ENCODE measurements at places on chromosomes 1 and 21. TPM values are rescaled to one million over a fixed set of nuclear protein-coding genes. Genes with fewer than 3 reads are reported as not detected.
A peak's percentile ranks its signal among the peaks of the same experiment; 100 is the strongest.

DNA sequence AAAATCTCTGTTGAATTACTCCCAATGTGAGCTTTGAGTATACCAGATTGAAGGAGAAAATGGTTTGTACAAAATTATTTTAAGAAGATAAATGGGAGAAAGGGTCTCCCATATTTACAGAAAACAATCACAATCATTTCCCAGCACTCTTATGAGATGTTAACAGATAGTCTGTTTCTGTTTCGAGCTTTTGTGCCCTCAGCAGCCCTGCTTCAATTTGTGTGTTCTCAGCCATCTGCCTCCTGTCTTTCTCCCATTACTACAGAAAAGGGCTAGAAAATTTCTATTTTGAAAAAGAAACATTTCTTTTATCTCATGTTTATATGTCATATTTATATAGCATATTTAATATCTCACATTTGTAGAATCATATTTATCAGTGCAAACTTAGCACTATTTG is 498.4 kb downstream of the TTLL7 start:
- no peak for DNase-seq
- H3K27me3 ChIP-seq, result no peaks in the 10 kb centered on the region
- H3K27ac ChIP-seq, result no peak overlapping the region
- no peaks in the 10 kb centered on the region for H3K4me1 ChIP-seq

DNA sequence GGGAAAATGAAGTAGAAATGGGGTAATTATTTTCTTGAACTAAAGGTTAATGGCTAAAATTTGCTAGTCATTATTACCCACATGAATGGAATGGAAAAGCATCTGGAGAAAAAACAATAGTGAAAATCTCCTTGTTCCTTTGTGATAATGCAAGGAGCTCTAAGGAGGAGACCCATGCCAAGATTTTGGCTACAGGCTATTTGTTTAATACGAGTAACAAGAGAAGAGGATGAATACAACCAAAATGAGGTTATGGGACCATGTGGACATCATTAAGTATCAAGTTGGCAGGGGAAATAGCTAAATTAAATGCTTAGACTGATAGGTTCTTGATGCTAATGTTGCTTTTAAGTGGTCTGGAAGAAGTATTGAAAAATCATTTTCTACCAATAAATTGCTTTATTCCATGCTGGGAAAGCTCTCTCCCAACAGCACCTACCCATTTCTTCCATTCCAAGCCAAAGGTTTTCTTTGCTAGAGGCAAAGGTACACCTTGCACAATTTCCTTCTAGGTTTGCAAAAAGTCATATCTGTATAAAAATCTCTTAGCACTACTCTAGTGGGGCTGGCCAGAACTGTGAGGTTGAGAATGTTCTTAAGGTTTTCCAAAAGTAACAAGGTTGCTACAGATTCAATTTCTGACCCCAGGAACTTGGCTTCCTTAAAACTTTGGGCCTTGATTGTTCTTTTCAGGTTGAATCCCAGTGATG is 100.2 kb downstream of the SMYD2 start:
- DNase-seq, result no peak
- H3K27me3 ChIP-seq, result no peaks in the 10 kb centered on the region
- H3K27ac ChIP-seq, result no peak overlapping the region
- H3K4me1 ChIP-seq, result no peaks in the 10 kb centered on the region

DNA sequence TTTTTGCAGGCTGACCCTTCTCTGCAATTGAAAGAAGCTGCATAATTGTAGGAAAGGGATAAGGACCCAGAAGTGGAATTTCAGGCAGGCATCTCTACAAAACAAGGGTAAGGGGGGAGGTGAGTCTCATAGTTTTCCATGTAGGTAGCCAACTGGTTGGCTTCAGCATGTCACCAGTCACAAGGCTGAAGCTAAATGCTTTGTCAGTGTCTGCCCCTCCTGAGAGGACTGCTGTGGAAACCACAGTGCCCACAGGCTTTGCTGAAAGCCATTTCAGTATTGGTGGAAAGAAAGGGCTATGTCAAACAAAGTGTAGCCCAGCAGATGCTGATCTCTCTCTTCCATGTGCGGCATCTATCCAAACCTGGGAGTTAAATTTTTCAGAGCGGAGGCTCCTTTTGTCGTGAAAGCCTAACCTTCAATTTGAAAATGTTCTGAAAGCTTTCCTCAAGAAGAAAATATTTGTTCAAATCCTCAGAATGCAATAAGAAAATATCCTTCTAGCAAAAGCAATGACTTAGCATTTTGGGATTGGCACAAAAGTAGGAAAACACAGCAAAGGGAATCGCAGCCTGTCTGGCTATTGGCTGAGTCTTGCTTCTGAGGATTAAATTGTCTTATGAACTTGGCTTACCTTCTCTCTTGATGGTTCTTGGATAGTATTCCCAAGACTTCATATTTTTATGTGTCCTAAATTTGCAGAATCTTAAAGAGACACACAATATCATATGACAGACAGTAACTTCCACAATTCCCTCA is 591.7 kb downstream of the PLPP3 start:
- H3K4me3 ChIP-seq, result no peak overlapping the region
- no peak overlapping the region for H3K27ac ChIP-seq
- peaks cover 35% of the 10 kb centered on the region for H3K27me3 ChIP-seq
- H3K36me3 ChIP-seq, result no peaks in the 10 kb centered on the region
- H3K4me1 ChIP-seq, result no peaks in the 10 kb centered on the region

GRCh38 chr1:205061227-205061626 is 18.2 kb downstream of the CNTN2 start:
- DNase-seq, result no peak
- H3K27me3 ChIP-seq, result peaks cover 69% of the 10 kb centered on the region
- no peaks in the 10 kb centered on the region for H3K4me1 ChIP-seq
- H3K4me3 ChIP-seq, result no peak overlapping the region

DNA sequence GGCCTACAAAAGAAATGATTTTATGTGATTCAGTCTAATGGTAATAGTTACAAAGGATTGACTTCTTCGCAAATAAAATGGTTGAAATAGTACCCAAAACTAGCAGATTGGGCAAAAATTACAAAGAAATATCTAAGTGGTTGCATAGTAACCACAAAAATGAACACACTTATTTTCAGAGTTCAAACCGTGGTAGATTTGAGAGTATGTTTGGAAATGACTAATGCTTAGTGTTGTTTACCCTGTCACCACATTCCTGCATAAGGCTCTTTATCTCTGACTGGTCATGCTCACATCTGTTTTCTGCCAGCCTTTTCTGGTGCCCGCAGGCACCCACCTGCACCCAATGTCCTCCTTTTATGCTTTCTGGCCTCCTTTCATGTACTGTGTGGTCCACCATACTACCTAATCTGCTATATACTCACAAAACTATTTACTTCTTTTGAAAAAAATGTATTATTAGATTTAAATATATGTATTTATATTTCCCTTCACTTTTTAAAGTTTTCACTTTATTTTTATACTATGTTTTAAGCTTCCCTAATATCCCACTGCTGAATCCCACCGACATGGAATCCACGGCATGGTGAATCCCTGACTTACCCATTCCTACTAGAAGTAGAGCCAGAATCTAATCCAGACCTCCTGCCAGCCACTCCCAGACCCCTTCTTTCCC is 30.3 kb downstream of the PTPRC start:
- H3K27me3 ChIP-seq, result no peaks in the 10 kb centered on the region
- peak; percentile 60 for DNase-seq
- H3K27ac ChIP-seq, result peak overlapping the region; percentile 48
- H3K4me1 ChIP-seq, result peaks cover 51% of the 10 kb centered on the region
- H3K36me3 ChIP-seq, result no peaks in the 10 kb centered on the region

DNA sequence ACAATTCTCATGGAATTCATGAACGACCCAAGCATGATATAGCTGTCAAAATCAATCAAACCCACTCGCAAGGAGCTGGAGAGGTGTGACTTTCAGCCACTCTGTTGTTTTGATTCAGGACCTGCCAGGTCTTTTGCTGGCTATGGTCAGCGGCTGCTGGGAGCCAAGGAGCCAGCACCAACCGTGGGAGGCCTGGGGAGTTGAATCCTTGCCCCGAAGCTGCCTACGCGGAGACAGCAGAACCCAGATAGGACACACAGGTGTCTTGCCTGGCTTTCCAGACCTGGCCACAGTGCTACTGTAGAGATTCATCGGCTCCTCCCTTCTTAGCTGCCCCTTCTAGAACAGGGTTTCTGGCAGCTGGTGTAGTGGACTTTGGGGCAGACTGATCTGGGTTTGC is 42.7 kb downstream of the ZSCAN20 start:
- DNase-seq, result no peak
- H3K36me3 ChIP-seq, result no peaks in the 10 kb centered on the region
- H3K27ac ChIP-seq, result no peak overlapping the region

DNA sequence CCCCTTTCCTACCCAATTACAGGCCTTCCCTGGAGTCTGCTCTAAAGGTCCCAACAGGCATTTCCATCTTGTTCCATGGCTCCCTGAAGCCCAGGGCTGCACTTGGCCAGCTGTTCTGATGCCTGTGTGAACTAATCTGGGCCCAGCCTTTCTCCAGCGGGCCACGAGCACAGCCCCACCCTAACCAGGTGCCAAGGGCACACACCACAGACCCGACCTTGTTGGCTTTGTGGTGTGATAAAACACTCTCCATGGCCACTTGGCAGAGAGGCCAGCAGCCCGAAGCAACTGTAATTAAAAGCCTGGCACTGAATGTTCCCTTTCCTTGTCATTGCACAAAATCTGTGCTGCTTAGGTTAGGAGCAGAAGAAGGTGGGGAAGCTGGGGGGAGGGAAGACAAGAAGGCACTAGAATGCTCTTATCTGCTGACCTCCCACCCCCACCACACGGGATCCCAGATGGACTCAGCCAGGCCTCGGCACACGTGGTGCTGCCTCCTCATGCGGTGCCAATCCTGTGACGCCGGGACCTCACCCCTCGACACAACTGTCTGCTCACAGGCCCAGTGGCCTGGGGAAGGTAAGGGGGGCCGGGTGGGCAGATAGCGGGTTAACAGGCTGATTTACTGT is 9.9 kb downstream of the HCRTR1 start:
- peaks cover 27% of the 10 kb centered on the region for H3K36me3 ChIP-seq
- no peak for DNase-seq
- H3K27ac ChIP-seq, result no peak overlapping the region
- no peaks in the 10 kb centered on the region for H3K4me1 ChIP-seq
- no peaks in the 10 kb centered on the region for H3K27me3 ChIP-seq
- H3K4me3 ChIP-seq, result no peak overlapping the region

- H3K27me3 ChIP-seq, result no peaks in the 10 kb centered on the region
- no peak for DNase-seq
- no peaks in the 10 kb centered on the region for H3K36me3 ChIP-seq
- H3K4me1 ChIP-seq, result peaks cover 13% of the 10 kb centered on the region
Measured at GRCh38 chr1:225667362-225667761, 14.4 kb upstream of the ENAH start.

SPTA1 gene
- total RNA-seq, result 0.49 TPM

PDE4B gene
- 2.9 TPM for total RNA-seq

ENTREP3 gene
- total RNA-seq, result 25.2 TPM

SH3BGR gene
- 3.2 TPM for total RNA-seq

SMPDL3B gene
- 9.7 TPM for total RNA-seq

ATP8B2 gene
- 9.9 TPM for total RNA-seq
